ENCODE measurements at places on chromosomes 4 and X.

DNA sequence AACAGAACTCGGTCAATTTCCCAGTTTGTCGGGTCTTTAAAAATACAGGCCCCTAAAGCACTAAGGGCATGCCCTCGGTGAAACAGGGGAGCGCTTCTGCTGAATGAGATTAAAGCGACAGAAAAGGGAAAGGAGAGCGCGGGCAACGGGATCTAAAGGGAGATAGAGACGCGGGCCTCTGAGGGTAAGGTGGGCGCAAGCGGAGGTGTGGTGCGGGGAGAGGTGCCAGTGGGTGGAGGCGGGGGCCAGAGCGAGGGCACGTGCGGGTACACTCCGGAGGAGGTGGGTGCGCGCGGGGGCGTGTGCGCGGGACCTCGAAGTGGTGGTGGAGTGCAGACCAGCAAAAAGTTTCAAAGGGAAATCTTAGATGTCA is 787 bp upstream of the TET2 start:
- DNase-seq, result no peak

GRCh38 chr4:24689212-24689611 is 104.9 kb upstream of the DHX15 start:
- no peak for DNase-seq

GRCh38 chr4:165481053-165481835 is 102.4 kb downstream of the CPE start:
- no peak for DNase-seq

GRCh38 chr4:155616117-155616516 is 50.5 kb upstream of the GUCY1A1 start:
- DNase-seq, result no peak

GRCh38 chr4:164876700-164877324 is at the start of gene APELA:
TSS of gene APELA (plus strand) at chr4:164877178. CDS start at chr4:164877332, 154 bp downstream.
- peak; percentile 33 for DNase-seq

- DNase-seq, result no peak
Observed at GRCh38 chrX:136647677-136648360, at the start of gene CD40LG. TSS of gene CD40LG (plus strand) at chrX:136648158. CDS start at chrX:136648249, 91 bp downstream.

DNA sequence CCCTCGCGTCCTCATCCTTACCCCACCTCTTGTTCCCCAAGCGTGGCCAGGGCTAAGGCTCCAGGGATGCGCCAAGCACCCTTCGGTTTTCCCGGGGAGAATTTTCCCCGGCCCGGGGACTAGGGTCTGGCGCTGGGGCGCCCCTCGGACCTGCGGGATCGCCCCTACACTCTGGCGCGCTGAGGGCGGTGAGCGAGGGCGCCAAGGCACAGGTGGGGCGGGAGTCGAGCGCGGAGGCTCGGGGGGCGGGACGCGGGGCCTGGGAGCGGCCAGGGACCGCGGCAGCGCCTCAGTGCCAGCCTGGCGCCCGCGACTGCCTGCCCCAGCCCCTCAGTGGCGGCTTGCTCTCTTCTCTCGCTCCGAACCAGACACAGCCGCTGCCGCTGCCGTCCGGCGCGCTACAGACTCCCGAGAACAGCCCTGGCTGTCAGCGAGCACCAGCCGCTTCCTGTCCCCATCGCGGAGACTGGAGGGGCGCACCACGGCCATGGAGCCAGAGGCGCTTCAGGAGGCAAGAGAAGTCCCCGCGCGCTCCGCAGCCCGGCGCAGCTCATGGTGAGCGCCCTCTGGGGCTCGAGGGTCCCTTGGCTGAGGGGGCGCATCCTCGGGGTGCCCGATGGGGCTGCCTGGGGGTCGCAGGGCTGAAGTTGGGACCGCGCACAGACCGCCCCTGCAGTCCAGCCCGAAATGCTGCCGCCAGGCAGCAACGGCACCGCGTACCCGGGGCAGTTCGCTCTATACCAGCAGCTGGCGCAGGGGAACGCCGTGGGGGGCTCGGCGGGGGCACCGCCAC is at the start of gene DRD5:
DRD5 (plus strand) TSS at position 292 of the 793 bp plus-strand sequence; CDS start at position 688, 396 bp downstream.
- DNase-seq, result peak; percentile 22

- peak; percentile 33 for DNase-seq
Observed at GRCh38 chr4:119314356-119314755, 7.6 kb downstream of the FABP2 start.

- DNase-seq, result no peak
Observed at GRCh38 chrX:19673375-19674040, 158.2 kb upstream of the MAP3K15 start.

DNA sequence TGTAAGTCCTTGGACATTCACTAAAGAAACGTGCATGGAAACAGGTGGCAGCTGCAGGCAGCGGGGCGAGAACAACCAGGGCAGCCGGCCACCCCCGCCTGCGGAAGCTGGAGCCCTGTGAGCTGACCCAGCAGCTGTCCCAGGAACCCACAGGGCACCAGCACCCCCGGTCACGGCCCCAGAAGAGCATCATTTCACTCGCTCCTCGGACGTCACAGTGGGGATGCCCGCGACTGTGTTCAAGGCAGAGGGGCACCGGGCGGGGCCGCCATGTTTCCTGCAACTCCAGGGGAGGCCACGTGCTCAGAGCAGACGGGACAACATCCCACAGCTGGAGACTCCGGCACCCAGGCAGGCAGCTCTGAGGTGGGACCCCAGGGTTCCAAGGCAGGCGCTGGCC is 45.0 kb upstream of the CPLX1 start:
- no peak for DNase-seq

GRCh38 chrX:138925330-138925729 is 213.8 kb upstream of the FGF13 start:
- DNase-seq, result no peak

DNA sequence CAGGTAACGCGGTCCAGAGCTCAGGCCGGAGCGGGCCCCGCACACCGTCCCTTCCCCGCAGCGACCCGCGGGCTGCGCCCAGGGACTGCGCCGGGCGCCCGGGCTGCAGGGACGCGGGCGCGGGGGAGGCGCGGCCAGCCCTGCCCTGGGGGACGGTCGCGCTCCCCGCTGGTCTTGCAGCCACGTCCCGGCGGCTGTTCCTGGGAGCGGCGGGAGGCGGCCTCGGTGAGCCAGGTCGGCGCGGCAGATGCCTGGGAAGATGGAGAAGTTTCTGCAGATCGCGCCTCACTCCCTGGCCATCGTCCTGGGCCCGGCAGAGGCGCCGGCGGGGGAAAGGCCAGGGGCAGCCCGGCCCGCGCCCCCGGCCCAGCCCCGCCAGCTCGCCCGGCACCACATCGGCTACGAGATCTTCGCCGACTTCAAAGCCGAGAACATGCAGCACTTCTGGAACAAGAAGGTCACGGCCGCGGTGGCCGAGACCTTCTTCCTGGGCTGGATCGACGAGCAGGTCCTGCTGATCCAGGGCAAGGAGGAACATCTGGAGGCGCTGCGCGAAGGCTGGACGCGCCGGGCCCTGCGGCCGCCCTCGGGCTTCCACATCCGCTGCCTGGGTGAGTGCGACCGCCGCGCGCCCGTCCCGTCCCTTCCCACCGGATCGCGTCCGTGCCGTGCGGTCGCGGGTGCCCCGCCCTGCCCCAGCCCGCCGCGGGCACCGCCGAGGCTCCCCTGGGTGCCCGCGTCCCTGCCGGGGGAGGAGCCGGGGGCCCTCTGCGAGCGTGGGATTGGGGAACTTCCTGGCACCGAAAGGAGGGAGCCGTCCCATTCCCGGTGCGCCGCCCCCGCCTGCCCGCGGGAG is 107.4 kb upstream of the STOX2 start:
- DNase-seq, result no peak

GRCh38 chr4:106325800-106326199 is 9.4 kb downstream of the AIMP1 start:
- DNase-seq, result no peak

DNA sequence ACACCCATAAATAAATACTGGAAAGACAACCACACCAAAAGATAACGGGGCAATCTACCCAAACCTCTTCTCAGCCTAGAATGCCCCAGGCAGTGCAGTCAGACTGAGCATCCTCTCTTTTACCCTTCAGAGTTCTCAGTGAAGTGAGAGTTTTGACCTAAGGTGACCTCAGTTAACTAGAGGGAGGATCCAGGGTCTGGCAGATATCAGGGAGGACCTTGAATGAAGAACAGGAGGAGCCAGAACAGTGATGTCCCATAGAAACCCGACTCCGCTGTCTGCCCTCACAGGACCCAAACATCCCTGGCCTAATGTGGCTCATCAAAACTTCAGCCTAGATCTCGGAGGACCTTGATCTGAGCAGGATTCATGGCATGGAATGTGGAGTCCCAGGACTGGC is at the start of gene MAGEB3:
MAGEB3 (plus strand) TSS at position 263 of the 400 bp plus-strand sequence. CDS start 5,268 bp downstream, outside the sequence.
- DNase-seq, result no peak

- no peak for DNase-seq
Observed at GRCh38 chrX:49876750-49877149, 2.5 kb upstream of the USP27X start.

DNA sequence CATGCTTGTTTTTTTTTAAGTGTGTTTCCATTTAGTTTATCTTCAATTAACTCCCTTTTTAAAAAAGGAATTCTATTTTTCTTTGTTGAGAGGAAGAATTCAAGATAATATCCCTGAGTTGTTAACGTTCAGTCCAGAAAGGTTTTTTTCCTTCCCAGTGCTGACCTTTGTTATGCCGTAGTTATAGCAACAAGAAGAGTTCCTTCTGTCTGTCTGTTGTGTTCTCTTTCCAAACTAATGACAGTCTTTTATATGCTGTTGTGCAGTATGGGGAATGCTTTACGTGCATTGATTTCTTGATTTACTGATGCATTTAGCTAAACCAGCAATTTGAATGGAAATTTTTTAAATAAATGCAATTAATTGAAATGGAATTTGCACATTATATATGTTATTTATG is 6.6 kb upstream of the CXXC4 start:
- DNase-seq, result no peak

- no peak for DNase-seq
Observed at GRCh38 chr4:104964410-104965175, 182.1 kb upstream of the TET2 start.

GRCh38 chr4:171256223-171256622 is 557.0 kb upstream of the GALNTL6 start:
- no peak for DNase-seq

DNA sequence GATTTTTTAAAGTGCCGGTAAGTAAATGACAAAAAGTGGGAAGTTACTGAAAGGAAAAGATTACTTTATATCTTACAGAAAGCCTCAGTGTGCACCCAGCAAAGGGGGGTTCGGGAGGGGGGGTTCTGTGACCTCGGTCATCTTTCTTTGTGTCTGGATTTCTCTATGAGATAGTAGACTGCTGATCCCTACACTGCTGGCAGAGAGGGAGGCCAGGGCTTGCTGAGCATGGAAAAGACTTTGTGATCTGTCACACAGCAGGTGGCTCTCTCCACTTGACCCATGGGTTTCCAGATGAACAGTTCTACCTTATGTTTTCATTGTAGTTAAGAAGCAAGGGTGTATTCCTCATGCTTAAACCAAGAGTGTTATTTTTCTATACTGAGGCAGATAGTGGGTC is 475.6 kb downstream of the PCDH10 start:
- peak; percentile 3 for DNase-seq

GRCh38 chrX:71573590-71573989 is 4.6 kb upstream of the GCNA start:
- DNase-seq, result no peak

DNA sequence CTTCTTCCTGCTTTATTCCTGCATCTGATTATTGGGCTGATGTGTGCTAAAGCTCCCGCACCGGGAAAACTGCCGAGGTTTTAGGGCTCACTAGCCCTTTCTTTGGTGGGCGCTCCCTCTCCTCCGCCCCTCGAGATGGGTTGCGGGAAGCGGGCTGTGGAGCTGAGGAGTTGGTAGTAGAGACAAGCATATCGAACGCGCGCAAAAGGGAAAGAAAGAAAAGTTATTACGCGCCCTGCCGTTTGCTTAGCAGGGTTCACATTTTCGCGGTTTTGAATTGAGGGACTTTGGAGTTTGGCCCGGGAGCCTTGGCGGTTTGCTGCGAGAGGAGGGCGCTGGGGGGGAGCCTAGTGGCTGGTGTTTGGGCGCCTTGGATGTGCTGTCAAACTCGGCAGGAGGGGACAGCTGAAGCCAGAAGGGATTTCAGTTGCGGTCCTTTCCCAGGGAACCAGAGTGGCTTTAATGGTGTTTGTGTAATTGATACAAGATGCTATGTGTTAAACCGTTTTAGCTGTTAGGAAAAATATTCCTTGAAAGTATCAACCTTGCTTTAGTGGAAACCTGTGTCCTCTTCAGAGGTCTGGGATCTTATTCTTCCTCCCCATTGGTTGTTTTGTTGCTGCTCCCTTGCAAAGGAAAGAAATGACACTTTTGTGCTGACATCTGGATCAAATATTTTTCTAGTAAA is 1.1 kb downstream of the GAB1 start:
- DNase-seq, result peak; percentile 45

- DNase-seq, result no peak
Observed at GRCh38 chr4:72110886-72111285, 79.1 kb downstream of the NPFFR2 start.

GRCh38 chr4:48604527-48604926 is 114.5 kb downstream of the ZAR1 start:
- no peak for DNase-seq

- DNase-seq, result no peak
Observed at GRCh38 chr4:171966356-171966755, 153.2 kb downstream of the GALNTL6 start.

- no peak for DNase-seq
Observed at GRCh38 chr4:93867416-93868001, 39.0 kb downstream of the ATOH1 start.

- no peak for DNase-seq
Observed at GRCh38 chr4:189404271-189404670, 536.4 kb upstream of the FRG1 start.

- DNase-seq, result no peak
Observed at GRCh38 chr4:16111533-16111932, 27.7 kb upstream of the PROM1 start.

GRCh38 chr4:88743696-88744095 is 46.1 kb upstream of the NAP1L5 start:
- no peak for DNase-seq

GRCh38 chrX:11210415-11210801 is 82.8 kb upstream of the AMELX start:
- DNase-seq, result no peak

DNA sequence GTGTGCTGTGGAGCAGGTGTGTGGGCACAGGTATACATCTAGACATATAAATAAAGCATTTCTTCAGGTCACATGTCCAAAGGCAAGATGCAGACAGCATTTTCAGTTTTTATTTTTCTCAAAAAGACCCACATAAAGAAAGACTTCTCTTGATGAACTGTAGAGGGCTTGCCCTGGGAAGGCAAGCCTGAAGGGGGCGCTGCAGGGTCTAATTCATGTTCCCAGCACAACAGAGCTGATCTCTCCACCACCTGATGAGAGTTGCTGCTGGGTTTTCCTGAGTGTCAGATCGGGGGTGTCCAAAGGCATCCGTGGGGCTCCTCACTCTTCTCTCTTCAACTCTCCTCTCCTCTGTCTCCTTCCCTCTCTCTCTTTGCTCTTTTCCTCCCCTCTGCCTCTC is 26.6 kb downstream of the ADRA2C start:
- DNase-seq, result no peak

DNA sequence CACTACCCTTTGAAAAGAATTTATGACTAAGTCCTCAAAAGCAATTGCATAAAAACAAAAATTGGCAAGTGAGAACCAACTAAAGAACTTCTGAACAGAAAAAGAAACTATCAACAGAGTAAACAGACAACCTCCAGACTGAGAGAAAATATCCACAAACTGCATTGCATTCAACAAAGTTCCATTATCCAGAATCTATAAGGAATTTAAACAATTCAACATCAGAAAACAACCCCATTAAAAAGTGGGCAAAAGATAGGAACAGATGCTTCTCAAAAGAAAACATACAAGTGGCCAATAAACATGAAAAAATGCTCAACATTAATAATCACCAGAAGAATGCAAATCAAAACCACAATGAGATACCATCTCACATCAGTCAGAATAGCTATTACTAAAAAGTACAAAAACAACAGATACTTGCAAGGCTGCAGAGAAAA is 130.2 kb downstream of the GASK1B start:
- DNase-seq, result no peak

GRCh38 chr4:46870411-46870810 is 38.6 kb downstream of the COX7B2 start:
- DNase-seq, result no peak

- DNase-seq, result no peak
Observed at GRCh38 chrX:132411310-132411977, 77.4 kb downstream of the MBNL3 start.
